ENCODE measurements at places on chromosomes 5 and 9.
A peak's percentile ranks its signal among the peaks of the same experiment; 100 is the strongest.

DNA sequence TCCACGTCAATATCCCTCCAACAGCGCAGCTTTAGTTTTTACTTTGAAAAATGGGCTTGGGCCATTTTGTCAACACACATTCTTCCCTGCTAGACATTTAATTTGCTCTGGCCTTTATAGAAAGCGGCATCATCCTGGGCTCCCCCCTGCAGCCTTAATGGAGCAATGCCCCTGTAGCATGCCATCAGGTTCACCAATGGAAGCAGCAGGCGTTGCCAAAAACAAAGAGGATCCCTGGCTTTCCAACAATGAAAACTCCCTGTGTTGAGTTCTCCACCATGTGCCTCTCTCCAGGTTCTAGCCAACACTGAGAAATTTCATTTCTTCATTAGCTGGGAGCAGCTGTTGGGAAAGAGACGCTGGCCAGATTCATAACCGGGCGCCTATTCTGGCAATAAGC is 139.5 kb downstream of the ZNF622 start:
- DNase-seq = no peak

DNA sequence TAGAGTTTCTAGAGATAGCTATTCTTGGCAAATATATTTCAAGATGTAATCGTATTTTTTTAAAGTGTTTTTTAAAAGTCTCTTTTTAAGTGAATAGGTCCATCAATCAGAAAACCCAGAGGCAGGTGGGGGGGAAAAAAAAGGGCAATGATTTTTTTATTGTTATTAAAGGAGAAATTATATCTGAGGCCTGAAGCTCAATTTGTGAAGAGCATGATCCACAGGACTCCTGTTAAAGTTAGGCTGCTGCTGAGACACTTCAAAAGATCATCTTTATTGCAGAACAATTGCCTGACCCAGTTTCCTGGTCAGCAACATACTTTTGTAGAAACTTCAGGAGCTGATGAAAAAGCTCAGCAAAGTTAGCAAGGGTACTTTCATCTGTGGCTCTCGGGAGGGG is 326.2 kb downstream of the RASEF start:
- DNase-seq = no peak

DNA sequence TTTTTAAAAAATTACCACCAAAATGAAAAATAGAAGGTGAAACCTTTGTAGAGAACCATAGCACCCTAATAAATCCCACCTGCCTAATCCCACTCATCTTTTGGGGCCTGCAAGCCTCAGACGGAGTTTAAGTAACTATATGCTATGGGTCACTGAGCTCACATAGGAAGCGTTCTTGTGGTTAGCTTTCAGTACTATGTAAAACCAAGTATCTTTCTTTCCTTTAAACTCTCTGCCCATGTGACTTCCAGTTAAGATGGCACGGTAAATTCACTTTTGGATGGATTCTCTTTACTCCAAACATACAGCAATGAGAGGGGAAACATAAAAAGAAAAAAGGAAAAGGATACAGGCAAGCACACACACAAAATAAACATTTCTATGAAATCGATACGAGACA is 50.9 kb downstream of the FANCC start:
- no peak for DNase-seq

DNA sequence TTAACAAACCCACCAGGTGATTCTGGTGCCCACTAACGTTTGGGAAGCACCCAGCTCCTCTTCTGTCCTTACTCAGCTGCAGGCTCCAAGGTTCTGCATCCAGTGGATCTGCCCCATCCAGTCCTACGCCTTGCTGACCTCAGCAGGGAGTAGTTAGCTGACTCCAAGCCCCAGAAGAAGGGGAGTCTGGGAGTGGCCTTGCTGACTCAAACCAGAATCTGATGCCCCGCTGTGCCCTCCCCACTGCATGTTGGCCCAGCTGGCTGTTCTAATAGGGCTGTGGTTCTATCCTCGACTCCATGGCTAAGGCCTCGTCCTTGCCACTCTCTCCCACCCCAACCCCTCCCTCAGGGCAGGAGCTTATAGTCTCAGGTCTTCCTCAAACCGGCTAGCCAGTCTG is 136.3 kb downstream of the TTLL11 start:
- no peak for DNase-seq

DNA sequence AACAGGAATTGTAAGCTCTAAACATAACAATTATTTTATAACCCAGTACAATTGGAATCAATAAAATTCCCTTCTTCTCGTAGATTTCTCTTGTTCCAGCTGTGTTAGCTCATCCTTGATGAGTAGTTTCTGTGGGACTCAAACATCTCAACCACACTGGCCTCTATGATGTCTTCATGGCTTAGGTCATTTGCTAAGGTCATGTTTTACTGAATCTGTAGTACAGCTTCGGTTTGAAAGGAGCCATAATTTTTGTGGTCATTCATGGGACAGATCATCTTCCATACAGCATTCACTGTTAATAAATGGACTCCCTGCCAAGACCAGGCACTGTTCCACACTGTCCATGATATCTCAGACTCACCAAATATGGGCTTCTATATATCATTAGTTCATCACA is 369.0 kb upstream of the RFX3 start:
- DNase-seq = peak; percentile 71

DNA sequence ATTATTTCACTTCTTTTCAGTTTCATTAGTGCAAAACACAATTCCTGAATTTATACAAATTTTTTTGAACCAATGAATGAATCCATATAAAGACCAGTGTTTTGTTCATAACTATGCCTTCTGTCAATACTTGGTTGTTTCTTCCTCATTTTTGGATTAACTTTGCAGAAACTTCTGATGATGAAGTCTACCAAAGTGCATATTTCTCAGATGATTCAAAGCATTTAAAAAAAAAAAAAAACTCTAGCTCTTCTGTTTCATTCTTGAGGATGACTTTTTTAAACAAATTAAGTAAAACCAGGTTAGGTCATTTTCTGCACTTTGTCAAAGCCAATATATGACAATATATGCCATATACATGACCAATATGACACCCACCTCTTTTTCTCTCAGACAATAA is 92.6 kb downstream of the CHSY3 start:
- peak; percentile 33 for DNase-seq

DNA sequence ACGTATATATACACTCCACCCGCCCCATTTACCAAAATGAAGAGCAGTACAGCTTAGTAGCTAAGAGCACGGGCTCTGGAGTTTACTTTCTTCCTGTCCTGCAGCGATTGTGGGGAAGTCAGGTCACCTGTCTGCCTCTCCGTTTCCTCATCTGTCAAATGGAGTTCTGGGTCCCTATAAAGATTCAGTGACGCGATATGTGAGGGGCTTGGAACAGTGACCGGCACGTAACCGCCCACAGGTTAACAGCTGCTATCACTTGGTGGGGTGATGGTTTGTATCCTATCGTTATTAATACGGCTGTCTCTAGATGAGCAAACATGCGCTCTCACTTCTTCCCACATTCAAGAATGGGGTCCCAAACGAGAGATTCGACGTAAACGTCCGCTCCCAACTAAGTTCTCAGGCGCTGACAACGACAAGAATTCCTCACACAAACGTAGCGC is 426 bp downstream of the FAM114A2 start:
- DNase-seq = no peak

DNA sequence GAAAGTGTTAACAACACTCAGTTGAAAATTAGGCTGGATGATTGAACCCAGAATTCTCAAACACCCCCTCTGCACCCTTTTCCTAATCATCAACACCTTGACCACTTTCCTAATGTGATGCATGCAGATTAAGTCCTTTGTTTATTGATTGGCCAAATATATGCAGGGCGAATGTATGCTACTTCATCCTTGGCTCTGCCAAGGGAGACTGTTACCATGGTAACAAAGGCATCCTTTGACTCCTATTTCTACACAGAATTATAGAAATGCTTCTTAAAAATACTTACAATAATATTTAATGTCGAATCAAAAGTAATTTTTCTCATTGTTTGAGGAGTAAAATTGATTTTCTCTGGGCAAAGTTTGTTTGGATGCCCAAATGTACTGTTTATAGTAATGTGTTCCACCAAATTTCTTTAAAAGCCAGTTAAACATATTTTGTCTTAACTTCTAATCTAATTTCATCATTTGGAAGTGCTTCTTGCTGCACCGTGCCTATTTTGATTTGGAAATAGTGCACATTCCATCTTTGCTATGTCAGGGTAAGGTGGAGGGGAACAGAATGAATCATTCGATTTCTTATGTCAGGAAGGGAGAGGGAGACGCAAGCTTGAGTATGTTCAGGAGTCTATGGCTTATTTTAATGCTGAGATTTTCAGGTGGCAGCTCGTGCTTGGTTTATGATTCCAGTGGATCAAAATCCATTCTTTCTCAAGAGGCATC is 1384.3 kb upstream of the WWC1 start:
- peak; percentile 36 for DNase-seq

DNA sequence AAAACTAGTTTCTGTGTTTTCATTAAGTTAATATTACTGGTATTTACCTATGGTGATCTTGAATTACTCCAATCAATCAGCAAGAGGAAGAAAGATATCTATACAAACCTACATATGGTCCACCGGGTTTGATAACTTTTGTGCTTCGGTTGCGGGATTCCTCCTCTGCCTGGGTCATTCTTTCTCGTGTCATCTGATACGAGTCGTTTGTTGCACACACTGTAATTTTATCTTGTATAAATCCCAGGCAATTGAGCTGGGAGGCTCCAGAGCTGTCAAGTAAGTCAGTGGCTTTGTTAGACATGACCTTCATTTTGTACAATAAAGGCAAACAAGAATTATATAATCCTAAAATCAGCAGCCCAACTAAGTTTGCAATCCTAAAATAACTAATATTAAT is 48.0 kb downstream of the ELL2 start:
- DNase-seq = no peak

- peak; percentile 80 for DNase-seq
Observed at GRCh38 chr9:12719431-12719830, 26.2 kb downstream of the TYRP1 start.

DNA sequence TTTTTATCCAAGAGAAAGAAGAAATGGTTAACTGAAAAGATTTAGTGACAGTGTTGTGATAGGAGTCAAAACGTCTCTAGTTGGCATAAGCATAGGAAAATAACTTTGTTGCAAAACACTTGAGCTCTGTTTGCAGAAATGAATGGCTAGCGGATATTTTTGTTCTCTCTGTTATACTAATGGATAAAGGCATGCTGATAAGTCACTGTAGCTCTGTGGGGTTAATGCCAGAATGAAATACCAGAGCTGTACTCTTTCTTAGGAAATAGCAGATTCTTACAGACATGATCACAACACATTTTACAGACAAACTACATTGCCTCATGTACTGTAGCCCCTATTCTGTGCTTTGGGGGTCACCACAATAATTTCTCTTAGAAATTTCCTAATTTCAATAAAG is 202.8 kb downstream of the DMRTA1 start:
- DNase-seq = peak; percentile 82

Measured in fibroblast of the aortic adventitia (primary cell).